Endothelial cell of umbilical vein (primary cell): ENCODE measurements at places on chromosomes 3 and 15. TPM values are rescaled to one million over a fixed set of nuclear protein-coding genes. Genes with fewer than 3 reads are reported as not detected.

DNA sequence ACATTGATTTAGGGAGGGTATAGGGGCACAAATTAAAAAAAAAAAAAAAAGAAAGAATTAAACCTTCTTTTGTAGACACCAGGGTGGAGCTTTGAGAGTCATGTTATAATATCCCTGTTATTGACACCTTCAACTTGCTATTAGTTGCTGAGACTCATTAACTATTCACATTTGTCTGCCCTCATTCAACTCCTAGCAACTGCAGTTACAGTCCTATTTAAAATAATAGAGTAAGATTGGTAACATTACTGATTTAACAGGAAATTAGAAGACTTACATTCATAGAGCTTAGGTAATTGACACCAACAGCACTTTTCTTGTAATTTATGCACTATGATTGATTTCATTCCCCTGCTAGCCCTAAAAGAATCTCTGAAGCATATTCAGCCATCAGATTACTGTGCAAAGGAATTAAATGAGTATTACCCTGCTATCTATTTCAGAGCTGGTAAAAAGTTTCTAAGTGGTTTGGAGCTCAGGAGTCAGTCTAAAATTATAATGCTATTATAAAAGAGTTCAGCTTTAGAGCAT lies 148.8 kb upstream of the TBL1XR1 start:
- DNase-seq = no peak

GRCh38 chr3:20669184-20669583 lies 483.2 kb upstream of the SGO1 start:
- no peak for DNase-seq

- no peak for DNase-seq
Measured at GRCh38 chr3:160226026-160226907, 1.0 kb downstream of the C3orf80 start.

DNA sequence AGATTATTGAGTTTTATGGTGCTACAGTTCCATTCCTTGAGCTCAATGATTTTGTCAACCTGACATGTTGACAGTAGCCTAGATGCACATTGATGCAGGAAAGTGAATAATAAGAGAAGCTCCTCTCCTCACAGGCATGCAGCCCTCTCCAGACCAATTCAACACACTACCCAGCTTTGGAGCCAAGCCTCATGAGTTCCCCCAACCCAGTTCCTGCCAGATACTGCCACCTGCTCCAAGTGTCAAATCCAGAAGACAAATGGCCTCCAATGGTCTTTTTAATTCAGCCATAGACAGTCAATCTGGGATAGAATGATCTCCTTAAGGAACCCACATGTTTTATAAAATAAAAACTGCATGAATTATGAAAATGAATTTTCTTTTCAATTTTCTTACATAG lies 83.7 kb upstream of the ARHGEF3 start:
- no peak for DNase-seq

DNA sequence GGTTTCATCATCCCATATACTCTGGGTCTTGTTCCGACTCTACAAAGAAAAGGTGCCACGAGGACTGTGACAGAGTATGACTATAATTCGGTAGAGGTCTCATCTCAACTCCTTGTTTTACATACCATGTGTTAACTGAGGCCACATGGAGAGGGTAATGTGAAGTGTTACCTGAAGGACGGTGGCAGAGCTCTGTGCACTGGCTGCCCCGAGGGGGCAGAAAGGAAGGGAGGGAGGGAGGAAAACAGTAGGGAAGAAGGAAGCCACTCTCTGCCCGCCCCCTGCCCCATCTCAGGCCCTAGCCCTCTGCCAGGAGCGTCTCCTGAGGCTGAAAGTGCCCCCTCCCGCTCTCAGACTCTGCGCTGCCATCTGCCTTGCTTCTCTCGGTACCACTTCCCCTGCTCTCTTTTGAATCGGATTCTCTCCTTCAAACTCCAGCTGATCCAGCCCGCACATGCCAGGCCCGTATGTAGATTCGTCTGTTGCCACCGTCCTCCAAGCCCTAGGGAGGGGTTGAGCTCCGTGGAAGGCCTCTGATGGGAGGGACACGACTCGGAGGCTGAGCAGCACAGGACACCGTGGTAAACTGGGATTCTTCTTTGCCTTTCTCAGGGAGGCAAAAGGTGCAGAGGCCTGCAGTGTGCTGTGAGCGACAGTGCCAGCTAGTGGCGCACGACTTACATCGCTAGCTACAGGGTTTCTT lies 70.5 kb upstream of the ATP10A start:
- DNase-seq = no peak

- peak; percentile 77 for DNase-seq
Measured at GRCh38 chr15:71800835-71801745, 9.3 kb upstream of the NR2E3 start.

DNA sequence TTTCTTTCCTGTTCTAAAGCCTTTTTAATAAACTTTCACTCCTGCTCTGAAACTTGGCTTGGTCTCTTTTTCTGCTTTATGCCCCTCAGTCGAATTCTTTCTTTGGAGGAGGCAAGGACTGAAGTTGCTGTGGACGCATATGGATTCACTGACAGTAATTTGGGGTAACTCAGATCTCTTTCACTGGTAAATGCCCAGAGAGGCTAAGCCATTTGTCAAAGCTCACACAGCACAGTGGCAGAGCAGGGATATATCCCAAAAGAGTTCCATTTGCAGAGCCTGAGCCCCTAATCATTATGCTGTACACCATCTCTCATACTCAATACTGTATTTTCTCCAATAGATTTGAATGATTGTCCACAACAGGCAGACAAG lies 72.3 kb upstream of the GALNT15 start:
- no peak for DNase-seq

GRCh38 chr3:124639406-124640237 lies 90.6 kb upstream of the UMPS start:
- no peak for DNase-seq

Gene SI
- total RNA-seq = not detected in 2 replicates

Gene PTH1R
- total RNA-seq = 0.46 and 0.65 TPM in 2 replicates

Gene P3H2
- 4.8 and 6.6 TPM in 2 replicates for total RNA-seq
